Vagina (tissue), 2 donors: ENCODE measurements at places on chromosomes 5 and 9. TPM values are rescaled to one million over a fixed set of nuclear protein-coding genes. Genes with fewer than 3 reads are reported as not detected.

- DNase-seq = no peak
These were observed 7.2 kb downstream of the ZDHHC12 start for GRCh38 chr9:128716581-128717254.

DNA sequence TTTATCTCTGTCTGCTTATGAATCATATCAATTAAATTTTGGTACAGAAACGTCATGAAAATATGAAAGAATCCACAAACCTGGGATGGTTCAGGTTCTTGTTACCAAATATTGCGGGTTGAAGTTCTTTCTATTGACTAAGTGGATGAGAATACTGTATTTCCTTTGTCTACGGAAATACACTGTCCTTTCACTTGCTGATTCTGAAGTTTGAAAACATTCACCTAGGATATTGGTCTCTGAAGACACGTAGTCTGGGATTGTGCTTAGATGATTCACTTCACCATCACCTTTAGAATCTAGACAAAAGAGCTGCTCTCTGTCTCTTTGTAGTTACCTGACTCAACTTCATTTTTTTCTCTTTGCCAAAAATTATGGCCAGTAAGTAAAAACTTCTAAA is 222.4 kb downstream of the FBN2 start:
- DNase-seq = no peak

DNA sequence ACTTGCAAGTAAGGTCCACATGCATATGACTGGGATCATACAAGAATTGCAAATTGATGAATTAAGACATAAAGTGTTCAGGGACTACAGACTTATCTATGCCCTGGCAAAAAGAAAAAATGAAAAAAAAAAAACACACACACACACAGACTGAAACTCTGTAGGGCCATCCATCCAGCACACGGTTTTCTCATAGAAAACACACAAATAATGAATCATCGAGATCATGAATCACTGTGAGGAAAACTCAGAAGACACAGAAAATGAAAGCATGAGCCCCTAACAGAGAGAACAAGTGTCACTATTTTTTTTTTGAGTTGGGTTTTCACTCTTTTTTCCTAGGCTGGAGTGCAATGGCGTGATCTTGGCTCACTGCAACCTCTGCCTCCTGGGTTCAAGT is 185.2 kb downstream of the IRX2 start:
- no peak for DNase-seq

GRCh38 chr5:17076272-17076671 is 140.2 kb upstream of the MYO10 start:
- no peak for DNase-seq

DNA sequence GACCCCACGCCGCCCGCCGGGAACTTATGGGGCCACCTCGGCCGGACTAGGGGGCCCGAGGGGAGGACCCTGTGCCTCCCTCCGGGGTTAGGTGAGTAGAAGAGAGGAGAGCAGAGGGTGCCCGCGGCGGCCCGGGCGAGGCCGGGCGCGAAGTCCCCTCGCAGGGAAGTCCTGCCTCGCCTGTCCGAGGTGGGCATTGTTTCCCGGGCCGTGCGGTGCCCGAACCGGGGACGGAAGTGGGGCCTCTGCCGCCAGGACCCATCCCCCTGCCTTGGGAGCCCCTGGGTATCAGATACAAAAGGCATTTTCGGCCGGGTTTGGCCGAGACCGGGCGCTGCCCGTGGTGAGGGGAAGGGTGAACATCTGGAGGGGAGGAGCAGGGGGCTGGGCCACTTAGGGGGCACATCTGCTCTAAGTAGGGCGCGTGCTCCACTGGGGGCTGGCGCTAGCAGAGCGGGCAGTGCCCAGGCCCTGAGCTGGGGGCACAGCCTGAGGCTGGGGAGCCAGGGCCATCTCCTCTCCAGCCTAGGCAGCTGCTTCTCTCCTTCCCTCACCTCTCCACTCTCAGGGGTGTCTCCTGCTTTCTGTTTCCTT is 48.2 kb downstream of the DAB2IP start:
- DNase-seq = no peak

GRCh38 chr5:65981548-65981947 is 55.2 kb downstream of the ERBIN start:
- DNase-seq = no peak

- no peak for DNase-seq
These were observed 219.2 kb downstream of the ENC1 start for GRCh38 chr5:74421377-74421776.

- no peak for DNase-seq
These were observed 162.8 kb downstream of the MAN2A1 start for GRCh38 chr5:109852371-109853155.

The ZFP2 gene
- total RNA-seq = 2.2 TPM

DNA sequence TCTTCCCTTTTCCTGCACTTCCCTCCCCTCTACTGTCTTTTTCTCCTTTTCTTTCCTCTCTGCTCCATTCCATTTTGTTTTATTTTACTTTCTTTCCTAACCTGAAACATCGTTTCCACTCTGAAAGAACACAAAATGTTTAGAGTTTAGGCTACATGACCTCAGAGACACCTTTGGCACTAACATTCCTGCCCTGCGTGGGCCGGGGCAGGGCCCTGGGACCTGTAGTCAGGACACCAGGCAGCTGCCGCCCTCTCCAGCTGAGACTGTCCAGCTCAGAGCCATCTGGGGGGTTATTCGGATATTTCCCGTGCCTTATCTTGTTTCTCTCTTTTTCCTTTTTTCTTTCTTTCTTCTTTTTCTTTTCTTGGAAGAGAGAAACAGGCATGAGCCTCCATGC is 58.3 kb upstream of the ERCC6L2 start:
- no peak for DNase-seq

The RAD50 gene
- 29.0 TPM for total RNA-seq

DNA sequence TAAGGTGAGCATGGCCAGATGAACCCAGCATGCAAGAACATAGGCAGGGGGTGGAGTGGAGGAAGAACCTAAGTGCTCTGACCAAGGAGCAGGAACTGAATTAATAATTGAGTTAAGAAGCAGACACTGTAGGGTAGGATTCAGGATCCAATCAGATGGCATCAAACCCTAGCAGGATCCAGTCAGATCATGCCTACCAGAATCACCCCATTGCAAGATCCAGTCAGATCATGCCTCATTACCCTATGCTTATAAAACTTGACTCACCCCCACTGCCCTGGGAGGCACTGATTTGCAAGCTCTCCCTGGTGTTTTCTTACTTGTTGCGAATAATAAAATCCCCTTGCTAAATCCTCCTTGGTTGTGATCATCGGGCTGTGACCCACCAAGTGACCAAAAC is 19.7 kb downstream of the TUSC1 start:
- no peak for DNase-seq
